ENCODE measurements at places on chromosomes 16 and 17. TPM values are rescaled to one million over a fixed set of nuclear protein-coding genes. Genes with fewer than 3 reads are reported as not detected.

ATP2A1 gene
- total RNA-seq, result 0.99 TPM

GRCh38 chr17:65783845-65784334 is 222.4 kb upstream of the AXIN2 start:
- DNase-seq, result no peak

DNA sequence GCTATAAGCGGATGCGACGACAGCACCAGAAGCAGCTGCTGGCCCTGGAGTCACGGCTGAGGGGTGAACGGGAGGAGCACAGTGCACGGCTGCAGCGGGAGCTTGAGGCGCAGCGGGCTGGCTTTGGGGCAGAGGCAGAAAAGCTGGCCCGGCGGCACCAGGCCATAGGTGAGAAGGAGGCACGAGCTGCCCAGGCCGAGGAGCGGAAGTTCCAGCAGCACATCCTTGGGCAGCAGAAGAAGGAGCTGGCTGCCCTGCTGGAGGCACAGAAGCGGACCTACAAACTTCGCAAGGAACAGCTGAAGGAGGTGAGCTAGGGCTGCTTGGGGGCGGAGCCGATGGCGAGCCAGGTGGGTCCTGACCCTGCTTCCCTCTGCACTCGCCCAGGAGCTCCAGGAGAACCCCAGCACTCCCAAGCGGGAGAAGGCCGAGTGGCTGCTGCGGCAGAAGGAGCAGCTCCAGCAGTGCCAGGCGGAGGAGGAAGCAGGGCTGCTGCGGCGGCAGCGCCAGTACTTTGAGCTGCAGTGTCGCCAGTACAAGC is 10.1 kb downstream of the HIRIP3 start:
- no peak for DNase-seq

DNA sequence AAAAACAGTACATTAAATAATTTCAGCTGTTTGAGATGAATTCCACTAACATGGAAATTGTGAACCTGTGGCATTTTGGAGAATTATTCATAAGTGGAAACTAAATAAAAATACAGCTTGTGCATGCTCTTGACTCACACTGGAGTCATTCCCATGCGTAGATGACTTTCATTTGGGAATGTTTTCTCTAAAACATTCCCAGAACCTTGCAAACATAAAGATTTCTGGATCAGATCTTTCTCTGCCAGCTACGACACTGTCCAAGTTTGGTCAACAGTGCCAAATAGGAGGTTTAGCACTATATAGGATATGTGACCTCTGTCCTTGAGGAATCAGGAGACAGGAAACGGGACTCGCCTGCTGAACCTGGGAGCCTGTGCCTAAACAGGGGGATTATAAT is 400.9 kb downstream of the SLC39A11 start:
- DNase-seq, result no peak
